Kidney glomerular epithelial cell (primary cell): ENCODE measurements at places on chromosomes 5 and 9.

- DNase-seq: peak; percentile 26
Observed at GRCh38 chr5:15757103-15757502, 257.1 kb downstream of the FBXL7 start.

- no peak for DNase-seq
Observed at GRCh38 chr5:66129144-66129543, 15.0 kb upstream of the SREK1 start.

GRCh38 chr9:32463500-32464293 is 62.3 kb downstream of the RIGI start:
- no peak for DNase-seq

- DNase-seq: no peak
Observed at GRCh38 chr5:40368200-40368599, 311.5 kb upstream of the PTGER4 start.

DNA sequence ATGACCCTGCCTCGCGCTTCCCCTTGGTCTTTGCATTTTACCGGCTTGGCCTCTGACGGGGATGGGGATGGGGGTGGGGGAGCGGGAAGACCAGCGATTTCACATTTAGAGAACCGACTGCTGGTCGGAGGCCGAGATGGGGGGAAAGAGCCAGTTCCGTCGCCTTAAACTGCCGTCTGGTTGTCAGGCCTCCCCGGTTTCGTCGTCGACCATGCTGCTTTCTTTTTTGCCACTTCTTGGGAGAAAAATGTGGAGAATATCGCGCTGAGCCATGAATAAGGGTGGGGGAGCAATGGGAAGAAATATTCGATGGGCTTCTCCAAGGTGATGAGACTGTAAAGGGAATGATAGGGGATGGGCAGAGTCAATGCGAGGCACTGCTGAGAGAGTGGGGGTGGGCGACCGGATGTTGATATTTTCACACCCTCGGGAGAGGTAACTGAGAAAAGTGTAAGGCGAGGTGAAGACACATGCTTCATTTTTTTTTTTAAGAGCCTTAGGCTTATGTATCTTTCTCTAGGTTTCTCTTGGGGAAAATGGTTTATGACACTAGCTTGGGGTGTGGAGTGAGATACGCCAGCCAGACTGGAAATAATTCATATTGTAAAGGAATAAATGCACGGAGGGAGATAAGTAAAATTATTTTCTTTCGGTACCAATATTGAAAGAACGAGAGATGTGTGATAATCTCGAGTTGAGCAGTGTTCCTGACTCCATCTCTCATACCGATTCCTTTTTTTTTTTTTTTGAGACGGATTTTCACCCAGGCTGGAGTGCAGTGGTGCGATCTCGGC is 1.1 kb downstream of the KIF2A start:
- DNase-seq: peak; percentile 30
